ENCODE measurements at places on chromosomes 6 and 20. TPM values are rescaled to one million over a fixed set of nuclear protein-coding genes. Genes with fewer than 3 reads are reported as not detected.

LY6G6D gene
- not detected for polyA plus RNA-seq

VSTM2L gene
- 0.66 TPM for polyA plus RNA-seq

INSM1 gene
- not detected for polyA plus RNA-seq

PTPRA gene
- 106 TPM for polyA plus RNA-seq

CGA gene
- polyA plus RNA-seq: 0.18 TPM

TFAP2A gene
- polyA plus RNA-seq: 0.05 TPM
